ENCODE measurements at places on chromosomes 5 and 9. TPM values are rescaled to one million over a fixed set of nuclear protein-coding genes. Genes with fewer than 3 reads are reported as not detected.

Gene ZFP2
- 0.27 TPM for total RNA-seq

Gene EGFLAM
- under 0.01 TPM for total RNA-seq

DNA sequence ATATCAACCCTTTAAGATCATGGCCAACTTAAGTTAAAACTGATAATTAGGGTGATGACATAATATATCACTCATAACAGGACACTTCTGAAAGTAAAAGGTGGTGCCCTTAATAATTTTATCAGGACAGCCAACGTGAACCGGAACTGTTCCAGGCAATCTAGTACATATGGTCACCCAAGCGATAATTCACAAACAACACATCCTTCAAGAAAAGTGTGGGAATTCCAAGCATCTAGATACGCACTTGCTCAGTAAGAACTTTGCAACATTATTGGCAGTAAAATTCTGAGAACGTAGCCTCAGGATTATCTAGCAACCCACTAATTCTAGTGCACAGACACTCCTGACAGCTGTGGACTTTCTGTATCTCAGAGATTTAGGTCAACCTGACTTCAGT is 85.7 kb downstream of the ALDH7A1 start:
- no peak for DNase-seq

DNA sequence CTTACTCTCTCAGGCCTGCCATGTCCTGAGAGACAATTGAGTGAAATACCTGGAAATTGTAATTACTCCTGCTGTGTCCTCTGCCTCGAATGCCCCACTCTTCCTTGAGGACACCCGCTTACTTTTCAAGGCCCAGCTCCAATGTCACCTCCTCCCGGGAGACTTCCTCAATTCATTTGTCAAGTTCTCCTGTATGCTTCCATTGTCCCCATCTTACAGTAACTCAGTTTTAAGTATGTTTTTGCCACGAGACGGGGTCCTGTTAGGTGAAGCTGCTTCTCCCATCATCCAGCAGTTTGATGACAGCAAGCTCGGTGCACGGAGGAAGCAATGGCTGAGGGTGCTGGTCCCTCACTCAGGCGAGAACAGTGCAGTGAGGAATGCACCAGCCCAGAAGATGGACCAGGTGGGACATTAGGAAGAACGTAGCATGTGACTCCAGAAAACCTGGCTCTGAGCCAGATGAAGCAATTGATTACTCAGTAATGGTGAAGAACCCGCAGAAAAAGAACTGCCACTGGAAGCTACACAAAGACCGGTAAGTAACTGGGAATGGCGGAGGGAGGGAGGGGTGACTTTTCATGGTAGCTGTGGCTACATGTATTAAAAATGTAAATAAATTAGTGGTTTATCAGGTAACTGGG is 274.8 kb downstream of the DENND1A start:
- no peak for DNase-seq

Gene MARVELD2
- total RNA-seq: 0.27 TPM

GRCh38 chr5:154734370-154735248 is 20.6 kb upstream of the LARP1 start:
- DNase-seq: no peak

Gene KIAA0825
- 2.2 TPM for total RNA-seq

DNA sequence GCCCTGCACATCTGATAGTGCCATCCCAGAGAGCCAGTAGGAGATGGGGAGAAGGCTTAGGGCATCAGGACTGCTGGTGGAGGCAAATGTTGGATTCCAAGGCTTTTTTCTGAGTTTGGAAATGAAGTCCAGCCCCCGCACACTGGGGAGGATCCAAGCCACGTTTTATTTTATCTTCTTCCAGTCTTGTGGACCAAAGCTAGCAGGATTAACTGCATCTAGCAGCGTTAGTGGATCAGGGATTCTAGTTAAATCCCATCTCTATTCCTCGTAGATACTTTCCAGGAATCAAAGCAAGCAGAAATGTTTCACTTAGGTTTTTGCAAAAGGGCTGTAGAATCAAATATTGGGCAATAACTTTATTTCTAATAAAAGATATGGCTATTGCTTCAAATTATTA is 114.7 kb upstream of the OR13F1 start:
- DNase-seq: no peak

Measured in hematopoietic multipotent progenitor cell (in vitro differentiated cells).